CD4-positive, alpha-beta T cell (primary cell): ENCODE measurements at places on chromosomes 16 and 17.
A peak's percentile ranks its signal among the peaks of the same experiment; 100 is the strongest.

DNA sequence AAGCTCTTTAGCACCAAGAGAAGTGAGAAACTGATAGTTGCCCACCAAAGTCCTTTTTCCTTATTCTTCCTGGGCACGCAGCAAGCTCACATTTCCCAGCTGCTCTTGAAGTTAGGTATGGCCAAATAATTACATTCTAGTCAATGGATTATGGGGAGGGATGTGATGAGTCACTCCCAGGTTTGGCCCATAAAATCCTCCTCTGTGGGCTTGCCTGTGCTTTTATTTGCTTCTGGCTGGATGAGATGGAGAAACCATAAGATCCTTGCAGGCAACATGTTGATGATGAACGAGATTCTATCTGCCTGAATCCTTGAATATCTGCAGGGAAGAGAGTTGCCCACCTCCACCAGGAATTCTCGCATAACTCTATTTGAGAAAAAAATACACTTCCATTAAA, 568.3 kb upstream of the SALL1 start:
- no peak for DNase-seq

GRCh38 chr16:88144028-88144511, 192.8 kb downstream of the BANP start:
- no peak for DNase-seq

DNA sequence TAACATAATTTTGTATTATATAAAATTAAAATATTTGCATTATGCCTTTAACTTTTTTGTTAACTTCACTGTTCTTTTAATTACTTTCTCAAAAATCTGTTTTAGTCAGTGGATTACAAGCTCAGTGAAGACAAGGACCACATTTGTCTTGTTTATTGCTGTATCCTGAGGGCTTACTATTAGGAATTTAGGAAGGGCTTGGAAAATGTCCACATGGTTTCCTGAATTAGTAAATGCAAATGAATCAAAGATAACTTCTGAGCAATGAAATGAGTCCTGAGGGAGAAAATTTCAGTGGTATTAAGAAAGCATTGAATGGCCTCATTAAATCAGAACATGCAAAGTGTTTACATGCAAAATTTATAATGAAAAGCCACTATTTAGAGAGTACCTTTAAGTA, 1293.2 kb upstream of the GOT2 start:
- no peak for DNase-seq

- no peak for DNase-seq
These were observed 186.5 kb upstream of the CCL2 start for GRCh38 chr17:34068571-34068970.

GRCh38 chr17:58039975-58040374, 32.9 kb upstream of the SRSF1 start:
- no peak for DNase-seq

DNA sequence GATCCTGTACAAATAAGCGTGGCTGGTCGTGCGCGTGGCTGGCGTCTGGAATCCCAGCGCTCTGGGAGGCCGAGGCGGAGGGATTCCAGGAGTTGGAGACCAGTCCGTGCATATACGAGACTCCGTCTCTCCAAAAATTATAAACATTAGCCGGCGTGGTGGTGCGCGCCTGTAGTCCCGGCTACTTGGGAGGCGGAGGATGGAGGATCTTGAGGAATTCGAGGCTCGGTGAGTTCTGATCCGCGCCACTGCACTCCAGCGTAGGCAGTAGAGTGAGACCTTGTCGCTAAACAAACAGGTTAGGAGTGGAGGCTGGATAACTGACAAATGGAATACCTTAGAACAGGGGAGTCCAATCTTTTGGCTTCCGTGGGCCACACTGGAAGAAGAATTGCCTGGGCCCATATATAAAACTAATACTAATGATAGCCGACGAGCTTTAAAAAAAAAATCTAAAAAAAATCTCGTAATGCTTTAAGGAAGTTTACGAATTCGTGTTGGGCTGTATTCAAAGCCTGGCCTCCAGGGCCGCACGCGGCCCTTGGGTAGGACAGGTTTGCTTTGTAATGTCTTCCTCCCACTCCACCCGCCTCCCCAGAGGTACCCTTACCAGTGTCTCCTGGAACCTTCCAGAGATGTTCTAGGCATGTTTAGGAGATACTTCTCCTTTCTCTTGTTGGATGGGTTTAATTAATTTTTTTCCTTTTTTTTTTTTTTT, 909 bp upstream of the RSL1D1 start:
- no peak for DNase-seq

DNA sequence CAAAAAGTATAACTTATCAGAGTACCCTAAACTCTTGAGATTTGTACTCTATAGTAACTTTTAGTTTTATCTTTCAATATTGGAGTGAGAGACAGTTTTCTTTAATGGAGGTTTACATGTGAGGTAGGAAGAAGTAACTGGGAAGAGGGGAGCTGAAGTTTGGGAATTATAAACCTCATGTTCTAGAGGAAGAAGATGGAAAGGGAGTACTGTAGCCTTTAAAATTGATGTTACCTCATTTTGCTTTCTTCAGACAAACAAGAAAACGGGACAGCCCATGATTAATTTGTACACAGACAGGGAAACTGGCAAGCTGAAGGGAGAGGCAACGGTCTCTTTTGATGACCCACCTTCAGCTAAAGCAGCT, 9.5 kb downstream of the FUS start:
- DNase-seq, result no peak

DNA sequence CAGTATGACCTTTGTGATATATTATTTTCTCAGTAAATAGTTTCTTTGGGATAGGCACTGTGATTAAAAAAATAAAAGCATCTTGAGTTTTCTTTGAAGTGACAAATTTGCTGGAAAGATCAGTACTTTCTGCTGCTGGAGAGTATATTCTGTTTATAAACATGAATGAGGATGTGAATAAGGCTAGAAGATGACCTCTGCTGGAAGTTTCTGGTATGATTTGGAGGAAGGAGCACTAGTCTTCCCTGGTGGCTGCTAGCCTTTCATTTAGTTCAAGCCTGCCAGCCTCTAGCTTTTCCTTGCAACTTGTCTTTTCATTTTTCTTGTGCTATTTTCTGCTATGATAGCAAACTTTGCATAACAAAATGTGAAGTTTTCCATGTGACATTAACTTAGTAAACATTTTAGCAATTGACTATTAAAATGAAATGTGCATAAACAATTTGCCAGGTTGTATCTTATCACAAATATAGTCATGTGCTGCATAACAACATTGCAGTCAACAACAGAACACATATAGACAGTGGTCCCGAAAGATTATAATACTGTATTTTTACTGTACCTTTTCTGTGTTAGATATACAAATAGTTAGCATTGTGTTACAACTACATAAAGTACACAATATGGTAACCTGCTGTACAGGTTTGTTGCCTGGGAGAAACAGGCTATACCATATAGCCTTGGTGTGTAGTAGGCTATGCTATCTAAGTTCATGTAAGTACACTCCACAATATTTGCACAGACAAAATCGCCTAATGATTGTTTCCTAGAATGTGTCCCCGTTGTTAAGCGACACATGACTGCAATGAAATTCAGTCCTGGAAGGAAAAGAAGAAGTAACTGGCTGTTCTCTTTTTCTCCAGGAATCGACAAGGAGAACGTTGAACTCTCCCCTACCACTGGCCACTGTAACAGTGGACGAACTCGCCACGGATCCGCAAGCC, 18.1 kb upstream of the RAB11FIP4 start:
- DNase-seq, result peak; percentile 74

- DNase-seq, result no peak
These were observed 529.1 kb downstream of the MAF start for GRCh38 chr16:79071424-79071823.

GRCh38 chr16:78137782-78138616, 38.5 kb downstream of the WWOX start:
- no peak for DNase-seq

- DNase-seq, result no peak
These were observed 14.7 kb downstream of the KCTD19 start for GRCh38 chr16:67311607-67312488.

- DNase-seq, result no peak
These were observed 5.0 kb downstream of the RSPRY1 start for GRCh38 chr16:57191056-57191571.

GRCh38 chr17:78738278-78738677, 43.8 kb downstream of the CYTH1 start:
- no peak for DNase-seq

DNA sequence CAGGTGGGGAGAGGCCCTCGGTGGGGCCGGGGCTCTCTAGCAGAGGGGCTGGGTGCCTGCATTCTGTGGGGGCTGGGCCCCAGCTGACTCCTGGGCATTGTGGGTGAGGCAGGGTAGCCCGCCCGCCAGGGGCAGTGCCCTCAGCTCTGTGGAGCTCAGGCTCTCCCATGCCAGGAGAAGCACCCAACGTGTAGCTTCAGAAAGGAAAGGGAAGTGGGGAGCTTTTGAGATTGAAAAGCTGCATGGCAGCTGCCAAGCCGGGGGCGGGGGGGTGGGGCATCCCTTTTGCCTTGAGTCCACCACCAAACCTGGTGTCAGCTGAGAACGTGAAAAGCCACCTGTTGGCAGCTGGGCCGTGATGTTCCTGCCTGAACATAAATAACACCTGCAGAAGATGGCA, 192.1 kb upstream of the CIBAR2 start:
- DNase-seq, result no peak

- no peak for DNase-seq
These were observed 4.8 kb downstream of the MEAK7 start for GRCh38 chr16:84499638-84500037.

DNA sequence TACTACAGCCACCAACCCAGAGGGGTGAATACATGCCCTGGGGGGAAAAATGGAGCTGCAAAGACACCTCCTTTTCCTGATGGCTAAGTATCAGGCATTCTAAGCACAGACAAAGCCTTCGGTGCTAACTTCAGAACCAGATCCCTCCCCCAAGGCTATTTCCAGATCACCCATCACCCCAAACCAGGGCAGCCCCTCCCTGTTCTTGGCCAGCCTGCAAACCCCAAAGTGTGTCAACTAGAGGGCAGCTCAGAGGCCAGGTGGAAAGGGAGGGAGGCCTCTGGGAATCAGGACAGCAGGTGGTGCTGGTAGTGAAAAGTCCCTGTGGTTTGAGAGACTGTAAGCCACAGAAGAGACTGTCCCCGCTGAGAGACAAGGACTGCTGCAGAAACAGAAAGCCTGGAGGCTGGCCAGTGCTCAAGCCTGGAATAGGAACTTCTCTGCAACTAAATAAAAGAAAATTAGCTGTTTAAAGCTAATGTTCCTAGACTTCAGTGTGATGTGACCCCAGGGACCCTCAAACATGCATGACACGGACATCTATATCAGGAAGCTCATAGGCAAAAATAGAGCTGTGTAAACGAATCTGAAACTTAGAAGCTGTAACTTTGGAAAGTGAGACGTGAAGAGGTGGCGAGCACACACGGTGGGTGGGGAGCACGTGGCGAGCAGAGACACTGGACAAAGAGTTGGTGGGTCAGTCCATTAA, 9.1 kb downstream of the TUBG1 start:
- DNase-seq, result no peak

DNA sequence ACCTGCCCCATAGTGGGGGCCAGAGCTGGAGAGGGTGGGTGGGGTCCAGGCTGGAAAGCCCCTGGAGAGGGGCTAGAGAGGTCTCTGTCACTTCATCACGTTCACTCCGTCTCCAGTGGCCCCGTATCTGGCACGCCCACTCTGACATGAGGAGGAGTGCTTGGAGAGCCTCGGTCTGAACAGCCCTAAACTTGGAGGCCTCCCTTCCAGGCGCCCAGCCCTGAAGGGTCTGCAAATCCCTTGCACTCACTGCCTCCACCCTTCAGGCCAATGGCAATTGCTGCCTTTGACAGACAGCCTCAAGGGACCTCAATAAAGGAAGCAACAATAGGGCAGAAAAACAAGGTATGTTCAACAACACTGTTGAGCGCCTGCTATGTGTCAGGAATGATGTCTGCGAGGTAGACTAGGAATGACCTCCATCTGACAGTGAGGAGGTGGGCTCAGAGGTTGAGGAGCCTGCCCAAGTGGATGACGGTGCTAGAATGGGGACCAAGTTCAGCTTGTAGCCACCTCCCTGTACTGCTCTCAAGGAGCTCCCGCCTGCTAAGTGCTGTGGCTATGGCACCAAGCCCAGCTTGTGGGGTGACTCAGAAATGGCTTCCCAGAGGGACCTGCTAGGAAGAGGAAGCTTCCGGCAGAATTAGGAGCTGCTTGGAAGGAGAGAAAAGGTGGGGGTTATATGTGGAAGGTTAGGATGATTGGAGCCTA, 2.9 kb upstream of the EPX start:
- DNase-seq, result no peak

DNA sequence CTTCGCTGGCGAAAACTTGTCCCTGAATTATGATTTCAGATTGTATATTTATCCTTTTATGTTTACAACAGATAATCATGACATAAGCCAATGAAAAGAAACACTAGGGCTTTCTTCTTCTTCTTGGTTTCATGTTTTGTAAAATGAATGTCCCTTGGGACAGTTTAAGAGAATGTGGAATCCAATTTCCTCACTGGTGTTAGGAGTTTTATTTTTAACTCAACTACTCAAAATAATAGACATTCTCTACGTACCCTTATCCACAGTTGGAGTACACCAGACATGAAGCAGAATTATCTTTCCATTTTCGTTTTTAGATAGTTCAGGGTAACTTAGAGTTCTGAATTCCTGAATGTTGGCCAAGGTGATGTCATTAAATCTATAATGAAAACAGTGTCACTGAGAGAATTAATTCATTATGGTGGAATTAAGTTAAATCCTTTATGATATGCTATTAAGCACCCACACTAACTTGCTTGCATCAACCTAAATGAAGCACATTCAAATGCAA, 43.4 kb downstream of the IRX6 start:
- DNase-seq, result no peak

GRCh38 chr17:35313875-35314409, 59.5 kb downstream of the SLFN11 start:
- no peak for DNase-seq

GRCh38 chr16:23691483-23692189, 12.9 kb downstream of the PLK1 start:
- no peak for DNase-seq

DNA sequence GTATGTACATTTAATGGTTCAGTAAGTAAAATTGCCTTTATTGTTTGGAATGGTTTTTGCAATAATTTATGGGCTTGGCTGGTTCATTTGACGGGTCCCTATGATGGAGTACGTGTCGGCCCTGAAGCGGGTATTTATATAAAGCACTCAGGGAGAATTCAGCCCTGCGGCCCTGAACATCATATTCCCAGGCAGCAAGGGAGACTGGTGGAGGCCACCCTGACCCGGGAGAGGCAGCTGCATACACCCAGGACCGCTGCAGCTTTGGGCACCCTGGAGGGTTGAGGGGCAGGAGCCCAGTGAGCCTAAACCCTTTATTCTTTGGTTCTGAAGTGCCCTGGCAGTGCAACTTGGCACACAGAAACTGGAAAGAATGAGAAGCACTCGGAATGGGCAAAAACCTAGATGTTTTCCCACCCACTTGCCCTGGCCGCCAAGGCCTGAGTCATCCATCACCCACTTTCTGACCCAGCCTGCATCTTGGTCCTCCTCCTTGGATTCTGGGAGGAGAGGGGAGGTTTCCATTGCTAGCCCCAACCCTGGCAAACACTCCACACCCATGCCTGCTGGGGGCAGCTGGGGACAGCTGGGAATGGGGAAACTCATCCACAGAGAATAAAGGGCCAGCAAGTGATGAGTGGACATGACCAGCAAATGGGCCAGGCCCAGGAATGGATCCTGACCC, 162.2 kb upstream of the TNRC6C start:
- DNase-seq, result no peak
